ENCODE measurements at places on chromosomes 5 and 9.

DNA sequence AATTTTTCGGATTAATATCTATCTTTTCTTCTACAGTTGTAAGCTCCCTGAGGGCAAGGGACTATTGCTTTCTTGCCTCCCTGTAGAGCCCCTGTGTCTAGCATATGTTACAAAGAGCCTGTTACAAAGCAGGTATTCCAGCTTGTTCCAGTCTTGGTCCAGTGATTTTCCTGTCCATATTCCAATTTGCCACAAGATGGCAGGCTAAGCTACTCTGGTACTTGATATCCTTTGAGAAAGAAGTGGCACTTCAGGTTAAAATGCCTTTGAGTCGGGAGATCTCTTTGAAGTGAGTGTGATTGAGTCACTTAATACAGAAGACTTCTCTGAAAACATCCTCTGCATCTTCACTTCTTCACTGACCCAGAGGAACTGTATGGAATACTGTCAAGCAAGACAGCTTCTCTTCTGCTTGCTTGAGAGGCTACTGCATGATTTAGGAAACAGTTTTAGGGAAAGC is 24.5 kb downstream of the CAVIN4 start:
- DNase-seq, result no peak

GRCh38 chr9:114555696-114556095 is 31.9 kb upstream of the ATP6V1G1 start:
- no peak for DNase-seq

DNA sequence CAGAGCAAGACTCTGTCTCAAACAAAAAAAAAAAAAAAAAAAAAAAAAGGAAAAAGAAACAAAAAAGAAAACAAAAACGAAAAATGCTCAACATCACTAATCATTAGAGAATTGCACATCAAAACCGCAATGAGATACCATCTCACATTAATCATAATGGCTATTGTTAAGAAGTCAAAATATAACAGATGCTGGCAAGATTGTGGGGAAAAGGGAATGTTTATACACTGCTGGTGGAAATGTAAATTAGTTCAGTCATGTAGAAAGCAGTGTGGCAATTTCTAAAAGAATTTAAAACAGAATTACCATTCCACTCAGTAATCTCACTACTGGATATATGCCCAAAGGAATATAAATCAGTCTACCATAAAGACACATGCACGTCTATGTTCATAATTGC is 50.4 kb upstream of the PRR16 start:
- DNase-seq, result no peak

- no peak for DNase-seq
Measured at GRCh38 chr5:33688526-33688925, 203.3 kb downstream of the ADAMTS12 start.

- DNase-seq, result no peak
Measured at GRCh38 chr5:149667829-149668330, 62.2 kb upstream of the PPARGC1B start.

All from hippocampal formation (tissue), 2 donors.